RWPE1 (cell line): ENCODE measurements at places on chromosomes 12 and 14.

DNA sequence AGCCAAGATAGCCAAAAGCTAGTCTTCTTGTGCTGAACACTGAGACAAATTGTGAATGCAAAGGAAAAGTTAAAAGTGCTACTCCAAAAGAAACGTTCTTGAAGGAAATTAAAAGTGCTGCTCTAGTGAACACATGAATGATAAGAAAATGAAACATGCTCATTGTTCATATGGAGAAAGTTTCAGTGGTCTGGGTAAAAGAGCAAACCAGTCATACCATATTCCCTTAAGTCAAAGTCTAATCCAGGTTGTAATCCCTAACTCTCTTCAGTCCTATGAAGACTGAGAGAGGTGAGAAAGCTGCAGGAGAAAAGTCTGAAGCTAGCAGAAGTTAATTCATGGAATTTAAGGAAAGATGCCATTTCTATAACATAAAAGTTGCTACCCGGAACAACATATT, 121.5 kb downstream of the MNAT1 start:
- DNase-seq: no peak

- DNase-seq: no peak
These were observed 287.9 kb downstream of the RPAP3 start for GRCh38 chr12:47417955-47418354.

GRCh38 chr14:100861937-100862247, 36.0 kb downstream of the MEG3 start:
- no peak for DNase-seq

- DNase-seq: no peak
These were observed 84.1 kb upstream of the PLEKHA5 start for GRCh38 chr12:19045426-19045825.

DNA sequence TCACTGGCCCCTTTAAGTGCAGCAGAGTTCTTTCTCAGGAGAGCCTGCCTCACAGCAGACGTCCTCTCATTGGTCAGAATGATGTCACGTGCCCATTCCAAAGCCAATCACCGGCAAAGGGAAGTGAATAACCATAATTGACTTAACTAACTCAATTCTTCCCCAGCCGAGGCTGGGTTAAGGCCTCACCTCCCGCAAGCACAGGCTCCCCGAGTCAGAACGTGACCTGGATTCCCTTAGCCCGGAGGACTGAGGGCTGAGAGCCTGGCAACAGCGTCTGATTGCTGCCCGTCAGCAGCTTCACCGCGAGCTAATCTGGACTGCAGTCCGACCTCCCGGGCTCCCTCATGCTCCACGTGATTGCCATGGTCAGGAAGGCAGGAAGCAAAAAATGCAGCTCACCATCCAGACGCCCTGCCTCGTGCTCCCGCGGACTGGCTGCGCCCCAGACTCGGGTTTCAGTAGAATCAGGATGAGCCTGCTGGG, 92.1 kb upstream of the FZD10 start:
- no peak for DNase-seq

GRCh38 chr12:43072431-43072830, 479.6 kb downstream of the ADAMTS20 start:
- DNase-seq: no peak

DNA sequence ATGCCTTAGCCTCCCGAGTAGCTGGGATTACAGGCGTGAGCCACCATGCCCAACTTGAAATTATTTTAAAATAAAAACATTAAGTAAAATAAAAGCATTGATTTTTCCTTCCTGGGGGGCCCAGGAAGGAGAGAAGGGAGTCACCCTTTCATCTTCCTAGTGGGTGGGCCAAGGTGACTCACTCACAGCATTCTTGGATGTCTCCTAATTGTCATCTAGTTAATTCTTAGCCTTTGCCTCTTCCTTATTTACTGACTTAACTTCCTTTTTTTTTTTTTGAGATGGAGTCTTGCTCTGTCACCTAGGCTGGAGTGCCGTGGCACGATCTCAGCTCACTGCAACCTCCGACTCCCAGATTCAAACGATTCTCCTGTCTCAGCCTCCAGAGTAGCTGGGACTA, 29.2 kb downstream of the TMEM120B start:
- DNase-seq: no peak

DNA sequence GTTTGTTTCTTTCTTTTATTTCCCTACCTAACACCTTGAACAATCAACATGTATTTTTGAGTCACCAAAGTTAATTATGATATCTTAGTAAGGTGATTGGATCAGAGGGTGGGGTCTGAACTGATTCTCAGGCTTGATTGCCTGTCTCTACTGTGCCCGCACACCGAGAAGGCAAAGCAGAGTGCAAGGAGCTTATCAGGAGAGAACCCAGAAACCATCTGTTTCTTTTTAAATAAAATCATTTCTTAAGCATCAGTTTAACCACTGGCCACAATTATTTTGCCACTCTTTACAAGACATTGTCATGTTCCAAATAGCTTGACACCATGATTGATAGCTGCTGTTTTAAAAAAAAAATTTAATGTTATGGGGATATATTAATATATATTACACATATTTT, 3.1 kb downstream of the GARIN2 start:
- DNase-seq: no peak

- DNase-seq: no peak
These were observed 160.4 kb downstream of the EFCAB11 start for GRCh38 chr14:89794096-89794495.

DNA sequence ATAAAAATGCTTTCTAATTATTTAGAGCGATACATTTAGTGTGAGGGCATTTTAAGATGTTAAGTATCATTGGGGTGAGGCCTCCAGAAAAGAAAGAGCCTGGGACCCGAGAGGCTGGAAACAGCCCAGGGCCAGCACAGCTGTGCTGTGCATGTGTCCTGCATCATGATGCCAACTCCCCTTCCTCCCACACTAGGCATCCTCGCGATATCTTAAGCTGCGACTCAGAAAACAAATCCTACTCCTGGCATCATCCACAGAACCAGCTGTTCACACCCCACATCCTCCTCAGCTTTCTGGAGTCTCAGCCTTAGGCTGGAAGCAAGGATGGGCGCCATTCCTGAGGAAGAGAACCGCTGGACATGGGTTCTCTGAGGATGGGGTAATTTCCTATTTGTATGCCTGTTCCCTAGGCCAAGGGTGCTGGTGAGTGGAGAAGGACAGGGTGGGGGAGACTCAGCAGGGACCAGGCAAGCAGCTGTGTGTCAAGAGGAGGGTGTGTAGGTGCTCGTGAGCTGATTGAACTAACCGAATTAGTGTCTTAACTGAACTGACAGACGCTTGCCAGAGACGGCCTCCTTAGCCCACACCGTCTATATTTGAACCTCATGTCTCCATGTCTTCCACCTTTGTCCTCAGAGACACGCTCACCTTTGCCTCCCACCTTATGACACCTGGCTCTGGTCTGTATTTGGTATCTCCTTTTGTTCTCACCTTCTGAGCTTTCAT, 15.6 kb upstream of the MCRS1 start:
- no peak for DNase-seq
